ENCODE measurements at places on chromosomes 6 and 20.

DNA sequence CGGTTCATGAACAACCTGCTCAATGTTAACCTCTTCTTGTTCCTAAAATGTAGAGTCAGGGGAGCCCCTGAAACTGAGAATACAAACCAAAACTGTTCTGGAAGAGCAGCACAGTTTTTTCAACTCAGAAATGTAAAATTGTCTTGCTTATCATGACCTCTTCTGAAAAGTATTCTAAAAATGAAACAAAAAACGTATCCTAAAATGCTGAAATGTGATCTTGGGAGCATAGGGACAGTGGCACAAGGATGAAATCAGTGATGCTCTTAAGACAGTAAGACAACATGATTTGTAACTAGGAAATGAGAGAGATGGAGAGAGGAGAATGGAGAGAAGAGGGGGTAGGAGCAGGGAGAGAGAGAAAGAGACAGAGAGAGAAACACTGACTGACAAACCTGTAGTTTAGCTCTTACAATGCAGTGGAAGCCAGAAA lies 27.5 kb downstream of the NCOA7 start:
- no peak for DNase-seq

- peak; percentile 59 for DNase-seq
Measured at GRCh38 chr6:105981002-105981887, 104.9 kb upstream of the PRDM1 start.

- DNase-seq: no peak
Measured at GRCh38 chr6:127518191-127518709, 885 bp downstream of the MTCL3 start.

DNA sequence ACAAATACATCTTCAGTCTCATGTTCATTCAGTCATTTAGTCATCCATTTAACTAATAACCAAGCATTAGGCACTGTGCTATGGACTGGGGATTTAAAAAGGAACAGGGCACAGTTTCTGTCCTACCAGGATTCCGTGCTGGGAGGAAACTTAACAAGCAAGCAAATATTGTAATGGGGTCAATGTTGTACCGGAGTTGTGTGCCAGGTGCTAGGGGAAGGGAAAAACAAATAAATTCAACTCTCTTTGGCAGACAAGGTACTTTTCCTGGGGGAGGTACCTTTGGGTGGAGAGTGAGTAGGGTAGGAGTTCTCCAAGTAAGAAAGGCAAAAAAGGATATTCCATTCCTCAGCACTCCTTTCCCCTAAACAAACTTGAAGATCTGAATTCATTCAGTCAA lies 90.3 kb downstream of the OLIG3 start:
- DNase-seq: no peak

- no peak for DNase-seq
Measured at GRCh38 chr6:32075781-32076180, 33.4 kb downstream of the TNXB start.

Data from activated naive CD4-positive, alpha-beta T cell treated with anti-CD3 and anti-CD28 coated beads, Interleukin-2, amount 50 U/mL, for 72 hours (primary cell).